ENCODE measurements at places on chromosomes 2 and 18.
A peak's percentile ranks its signal among the peaks of the same experiment; 100 is the strongest.

- no peak for DNase-seq
Observed at GRCh38 chr2:240372101-240372500, 63.4 kb upstream of the GPC1 start.

GRCh38 chr2:232482301-232483238 lies 5.1 kb downstream of the ECEL1 start:
- DNase-seq, result no peak

GRCh38 chr18:11688972-11689668 lies at the start of gene GNAL:
TSS of gene GNAL (plus strand) at chr18:11689264. CDS start at chr18:11689564, 300 bp downstream.
- DNase-seq, result peak; percentile 29

- DNase-seq, result no peak
Observed at GRCh38 chr18:51278045-51278649, 80.7 kb upstream of the MEX3C start.

Measured in stimulated activated naive CD4-positive, alpha-beta T cell treated with Interleukin-2 at 50 U/mL for 16 hours (primary cell).